ENCODE measurements at places on chromosomes 7 and 10. TPM values are rescaled to one million over a fixed set of nuclear protein-coding genes. Genes with fewer than 3 reads are reported as not detected.

The CLEC5A gene
- not detected for total RNA-seq

The GPR26 gene
- total RNA-seq, result 0.09 TPM

The FFAR4 gene
- not detected for total RNA-seq

The BTBD16 gene
- total RNA-seq, result not detected

The SFR1 gene
- total RNA-seq, result 4.4 TPM

GRCh38 chr7:55657654-55658053 is 85.4 kb upstream of the VOPP1 start:
- DNase-seq, result no peak

DNA sequence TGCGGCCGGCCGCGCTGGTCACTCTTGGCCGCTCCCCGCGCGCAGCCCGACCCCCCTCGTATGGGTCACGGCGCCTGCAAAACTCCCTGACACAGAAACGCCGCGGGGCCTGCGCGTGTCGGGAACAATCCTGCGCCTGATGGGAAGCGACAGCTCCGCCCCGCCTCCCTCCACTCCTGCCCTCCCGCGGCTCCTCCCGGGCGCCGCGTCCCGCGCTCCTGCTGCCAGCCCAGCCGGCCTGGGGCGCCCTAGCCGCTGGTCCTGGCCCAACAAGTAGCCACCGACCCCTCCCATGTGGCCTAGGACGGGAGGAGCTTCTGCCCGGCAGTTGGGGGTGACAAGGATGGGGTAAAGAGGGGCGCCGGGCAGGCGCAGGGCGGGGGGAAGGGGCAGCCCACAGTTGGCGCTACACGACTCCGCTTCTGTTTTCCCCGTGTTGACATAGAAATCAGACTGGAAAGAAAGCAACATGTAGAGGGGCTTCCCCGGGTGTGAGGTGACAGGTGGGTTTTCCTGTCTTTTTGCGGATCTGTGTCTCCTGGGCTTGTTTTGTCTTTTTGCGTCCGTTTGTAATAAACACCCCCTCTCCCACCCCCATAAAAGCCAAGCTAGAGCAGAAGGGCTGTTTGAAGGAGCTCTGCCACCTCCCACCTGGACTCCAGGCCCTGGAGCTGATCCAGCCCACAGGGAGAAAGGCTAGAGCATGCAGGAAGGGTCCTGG is 35.1 kb upstream of the PAX2 start:
- no peak for DNase-seq

DNA sequence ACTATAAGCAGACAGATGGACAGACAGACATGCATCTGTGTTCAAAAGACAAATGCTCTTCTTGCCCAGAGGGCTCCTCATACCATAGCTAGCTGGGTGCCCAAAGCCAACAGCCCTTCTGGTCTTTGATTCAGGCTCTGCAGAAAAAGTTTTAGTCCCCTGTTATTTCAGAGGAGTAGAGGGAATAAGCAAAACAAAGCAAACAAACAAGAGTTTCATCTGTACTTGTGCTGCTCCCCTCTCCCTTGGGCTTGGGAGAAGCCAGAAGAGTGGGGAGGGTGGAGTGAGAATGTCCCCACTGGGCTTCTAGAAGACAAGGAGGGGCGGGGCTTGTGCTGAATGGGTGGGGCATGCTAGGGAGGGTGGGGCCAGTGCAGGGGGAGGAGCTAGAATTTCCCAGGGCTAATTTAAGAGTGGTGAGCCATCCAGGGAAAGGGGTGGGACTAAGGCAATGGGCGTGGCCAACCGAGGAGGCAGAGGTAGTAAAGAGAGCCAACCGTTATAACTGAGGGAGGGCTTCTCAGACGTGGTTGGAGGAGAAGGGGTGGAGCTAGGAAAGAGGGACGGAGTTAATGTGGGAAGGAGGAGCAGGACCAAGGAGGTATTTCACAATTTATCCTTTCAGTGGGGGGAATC is 101.2 kb upstream of the MGMT start:
- no peak for DNase-seq

DNA sequence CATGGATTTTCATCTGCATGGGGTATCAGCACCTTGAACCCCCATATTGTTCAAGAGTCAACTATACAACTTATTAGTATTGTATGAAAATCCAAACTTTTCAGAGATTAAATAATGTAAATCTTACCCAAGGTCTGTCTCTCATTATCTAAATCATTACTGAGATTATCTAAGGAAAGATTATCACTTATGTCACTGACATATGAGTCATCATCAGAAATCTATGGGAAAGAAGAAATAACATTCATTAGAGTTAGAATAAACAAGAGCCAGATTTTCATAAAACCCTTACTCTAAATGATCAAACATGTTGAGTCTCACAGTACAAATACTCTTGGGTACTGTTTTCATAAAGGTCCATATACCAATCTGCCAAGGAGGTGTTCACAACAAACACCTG is 83.3 kb upstream of the GSDME start:
- no peak for DNase-seq

- no peak for DNase-seq
Measured at GRCh38 chr7:116113310-116113709, 82.7 kb upstream of the TFEC start.

- no peak for DNase-seq
Measured at GRCh38 chr10:112728118-112728883, 221.7 kb upstream of the TCF7L2 start.

- no peak for DNase-seq
Measured at GRCh38 chr7:122689346-122690109, 9.4 kb downstream of the RNF133 start.

GRCh38 chr10:133555521-133555920 is 9.9 kb downstream of the SYCE1 start:
- no peak for DNase-seq

DNA sequence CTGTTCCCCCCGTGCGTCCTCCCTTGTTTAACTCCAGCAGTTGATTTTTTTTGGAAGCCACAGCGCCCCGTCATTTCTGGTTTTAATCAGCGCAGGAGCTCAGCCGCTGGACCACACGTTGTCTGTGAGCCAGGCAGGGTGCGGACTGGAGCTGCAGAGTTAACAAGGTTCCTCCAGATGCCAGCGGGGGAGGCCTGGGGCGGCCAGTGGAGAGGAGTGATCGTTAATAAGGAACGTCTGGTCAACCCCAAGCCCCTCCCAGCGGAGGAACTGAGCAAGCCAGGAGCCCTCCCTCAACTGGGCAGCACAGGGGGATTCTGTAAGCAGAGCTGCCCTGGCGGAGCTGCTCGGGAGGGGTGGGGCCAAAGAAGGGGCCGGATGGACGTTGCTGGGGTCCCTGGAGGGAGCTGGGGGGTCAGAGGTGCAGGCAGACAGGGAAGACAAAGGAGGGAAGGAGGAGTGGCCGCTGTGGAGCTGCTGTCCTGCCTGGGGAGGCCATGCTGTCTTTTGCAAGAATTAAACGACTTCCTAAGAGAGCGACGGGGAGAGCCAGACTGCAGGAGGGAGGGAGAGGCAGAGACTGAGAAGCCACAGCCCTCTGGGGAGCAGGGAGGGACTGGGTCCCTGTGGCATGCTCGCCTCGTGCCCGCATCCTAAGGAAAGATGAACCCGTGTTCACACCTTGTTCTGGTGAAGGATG is 537.1 kb upstream of the FOXK1 start:
- DNase-seq, result peak; percentile 33

GRCh38 chr7:94513565-94513860 is 3.9 kb downstream of the CASD1 start:
- peak; percentile 62 for DNase-seq

DNA sequence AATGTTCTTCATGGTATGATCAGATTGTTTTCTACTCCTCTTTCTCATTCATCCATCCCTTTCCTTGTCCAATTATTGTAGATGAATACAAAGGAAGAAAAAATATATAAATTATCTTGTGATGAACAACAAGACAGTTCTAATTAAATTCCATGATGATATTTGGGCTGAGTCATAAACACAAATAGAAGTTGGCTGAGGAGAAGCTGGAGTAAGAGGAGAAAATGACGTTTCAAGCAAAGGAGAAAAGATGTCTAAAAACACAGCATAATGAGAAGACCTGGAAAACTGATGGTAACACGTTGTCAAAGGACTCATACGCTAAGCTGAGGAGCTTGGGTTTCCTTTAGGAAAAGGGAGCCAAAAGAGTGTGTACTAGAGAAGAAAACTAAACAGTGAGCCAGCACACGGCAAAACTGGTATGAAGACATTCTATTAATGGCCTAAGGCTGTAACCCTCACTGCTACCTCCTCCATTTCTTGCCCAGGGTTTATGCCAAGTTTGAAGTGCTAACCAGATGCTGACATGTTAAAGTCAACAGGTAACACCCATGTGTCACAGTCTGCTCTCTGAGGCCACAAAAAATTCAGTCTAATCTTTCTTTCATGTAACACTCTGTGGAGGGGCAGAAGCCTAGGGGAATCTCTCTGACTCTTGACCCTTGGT is 26.1 kb downstream of the ZFAND4 start:
- no peak for DNase-seq

- DNase-seq, result peak; percentile 25
Measured at GRCh38 chr7:132536654-132537395, 39.4 kb downstream of the PLXNA4 start.

- DNase-seq, result no peak
Measured at GRCh38 chr10:105921348-105921747, 1243.2 kb downstream of the SORCS1 start.

DNA sequence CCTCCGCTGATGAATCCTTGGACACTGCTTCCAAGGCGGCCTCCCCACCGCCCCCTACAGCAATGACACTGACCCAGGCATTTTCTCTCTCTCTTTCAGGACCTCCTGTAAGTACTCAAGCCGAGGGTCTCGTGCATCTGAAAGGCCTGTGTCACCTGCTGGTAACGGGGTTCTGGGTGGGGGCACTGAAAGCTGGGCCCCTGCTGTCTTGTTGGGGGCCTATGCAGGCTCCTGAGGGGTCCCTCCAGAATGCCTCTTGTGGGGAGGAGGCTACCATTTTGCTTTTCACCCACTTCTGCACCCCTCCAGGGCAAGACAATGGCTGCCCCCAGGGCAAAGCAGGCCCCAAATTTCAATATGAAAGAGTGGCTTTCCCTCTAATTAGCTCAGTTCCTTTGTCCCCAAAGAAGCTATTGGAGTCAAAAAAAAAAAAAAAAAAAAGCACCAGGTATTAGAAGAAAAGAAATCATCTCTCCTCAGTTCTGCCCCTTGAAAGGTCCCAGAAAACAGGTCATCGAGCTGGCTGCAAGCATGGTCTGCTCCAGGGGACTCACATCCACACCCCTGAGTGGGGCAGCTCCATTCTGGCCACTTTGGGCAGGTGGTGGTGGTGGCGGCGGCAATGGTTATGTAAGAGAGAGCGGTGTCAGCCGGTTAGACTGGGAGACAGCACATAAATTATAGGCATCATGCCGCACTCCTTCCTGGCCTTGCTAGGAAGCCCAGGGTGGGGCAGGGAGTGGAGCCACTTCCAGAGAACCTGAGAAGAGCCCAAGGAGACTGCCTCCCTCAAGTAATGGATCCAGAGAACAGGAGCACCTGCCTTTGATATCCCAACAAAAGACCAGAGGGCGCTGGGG is 66.2 kb downstream of the COL13A1 start:
- DNase-seq, result no peak

DNA sequence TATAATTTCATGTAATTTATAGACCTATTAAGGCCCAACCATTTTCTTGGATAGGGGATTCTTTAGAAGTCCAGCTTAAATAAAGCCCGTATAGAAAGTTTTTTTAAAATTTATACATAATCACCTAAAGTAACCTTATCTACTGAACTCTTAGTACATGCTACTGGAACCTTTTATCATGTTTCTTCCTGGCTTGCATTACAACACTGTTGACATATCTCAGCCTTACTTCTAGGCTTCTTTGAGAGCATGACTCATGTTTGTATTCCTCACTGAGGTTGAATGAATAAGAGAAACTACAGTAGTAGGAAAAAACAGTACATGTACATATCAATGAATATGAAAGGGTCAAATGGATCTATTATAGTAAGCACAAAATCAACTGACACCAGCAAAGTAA is 8.2 kb upstream of the MAGI2 start:
- peak; percentile 68 for DNase-seq

- no peak for DNase-seq
Measured at GRCh38 chr7:6271694-6272440, 557 bp downstream of the CYTH3 start.

GRCh38 chr7:40301486-40302068 is 166.8 kb downstream of the SUGCT start:
- DNase-seq, result peak; percentile 78

Measured in astrocyte (in vitro differentiated cells and primary cell).